Activated CD4-positive, alpha-beta T cell treated with anti-CD3 and anti-CD28 coated beads for 24 hours (primary cell): ENCODE measurements at places on chromosomes 1 and 21.

DNA sequence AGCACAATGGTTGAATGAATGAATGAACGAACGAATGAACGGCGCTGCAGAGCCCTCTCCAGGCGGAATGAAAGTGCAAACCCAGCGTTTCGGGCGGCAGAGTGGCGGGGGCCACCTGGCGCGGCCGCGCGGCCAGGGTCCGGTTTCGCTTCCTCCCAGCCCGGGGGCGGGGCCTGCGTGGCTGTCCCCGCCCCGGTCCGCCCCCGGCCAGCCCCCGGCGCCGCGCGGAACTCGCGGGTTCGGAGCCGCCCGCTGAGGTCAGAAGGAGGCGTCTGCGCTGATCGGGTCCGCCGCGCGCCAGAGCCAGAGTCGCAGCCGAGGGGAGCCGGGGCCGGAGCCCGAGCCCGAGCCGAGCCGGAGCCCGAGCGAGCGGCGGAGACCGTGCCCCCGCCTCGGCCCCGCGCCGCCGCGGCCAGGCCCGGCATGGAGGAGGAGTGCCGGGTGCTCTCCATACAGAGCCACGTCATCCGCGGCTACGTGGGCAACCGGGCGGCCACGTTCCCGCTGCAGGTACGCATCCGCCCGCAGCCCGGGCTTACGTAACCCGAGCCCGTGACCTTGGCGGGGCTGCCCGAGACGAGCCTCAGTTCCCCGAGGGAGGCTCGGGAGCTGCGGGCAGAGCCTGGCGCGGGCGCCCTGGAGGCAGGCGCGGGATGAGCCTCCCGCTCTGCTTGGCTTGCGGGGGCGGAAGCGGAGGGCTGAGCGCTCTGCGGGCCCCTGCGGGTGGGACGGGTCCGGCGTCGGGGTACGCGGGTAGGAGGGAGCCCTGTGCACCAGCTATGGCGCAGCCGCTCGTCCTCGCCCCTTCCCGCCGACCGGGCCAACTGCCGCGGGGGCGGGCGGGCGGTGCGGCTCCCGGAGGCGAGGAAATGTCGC lies at the start of gene PDXK:
Gene PDXK, plus strand, starts transcription at position 258 of the 876 bp plus-strand sequence. Its CDS starts 166 bp downstream, at position 424.
- DNase-seq, result peak; percentile 65

DNA sequence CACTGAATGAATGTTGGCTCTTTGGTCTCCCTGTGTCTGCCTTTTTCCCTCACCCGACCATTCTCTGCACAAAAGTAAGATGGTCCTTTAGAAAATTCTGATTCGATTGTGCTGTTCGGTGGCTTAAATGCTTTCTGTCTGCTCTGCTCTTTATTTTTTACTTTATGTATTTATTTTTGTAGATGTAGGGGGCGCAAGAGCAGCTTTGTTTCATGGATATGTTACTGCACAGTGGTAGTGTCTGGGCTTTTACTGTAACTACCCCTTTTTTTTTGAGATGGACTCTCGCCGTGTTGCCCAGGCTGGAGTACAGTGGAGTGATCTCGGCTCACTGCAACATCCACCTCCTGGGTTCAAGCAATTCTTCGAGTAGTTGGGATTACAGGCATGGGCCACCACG lies 15.7 kb downstream of the NLRP3 start:
- no peak for DNase-seq

- no peak for DNase-seq
Observed at GRCh38 chr1:55359611-55360010, 144.4 kb upstream of the USP24 start.

DNA sequence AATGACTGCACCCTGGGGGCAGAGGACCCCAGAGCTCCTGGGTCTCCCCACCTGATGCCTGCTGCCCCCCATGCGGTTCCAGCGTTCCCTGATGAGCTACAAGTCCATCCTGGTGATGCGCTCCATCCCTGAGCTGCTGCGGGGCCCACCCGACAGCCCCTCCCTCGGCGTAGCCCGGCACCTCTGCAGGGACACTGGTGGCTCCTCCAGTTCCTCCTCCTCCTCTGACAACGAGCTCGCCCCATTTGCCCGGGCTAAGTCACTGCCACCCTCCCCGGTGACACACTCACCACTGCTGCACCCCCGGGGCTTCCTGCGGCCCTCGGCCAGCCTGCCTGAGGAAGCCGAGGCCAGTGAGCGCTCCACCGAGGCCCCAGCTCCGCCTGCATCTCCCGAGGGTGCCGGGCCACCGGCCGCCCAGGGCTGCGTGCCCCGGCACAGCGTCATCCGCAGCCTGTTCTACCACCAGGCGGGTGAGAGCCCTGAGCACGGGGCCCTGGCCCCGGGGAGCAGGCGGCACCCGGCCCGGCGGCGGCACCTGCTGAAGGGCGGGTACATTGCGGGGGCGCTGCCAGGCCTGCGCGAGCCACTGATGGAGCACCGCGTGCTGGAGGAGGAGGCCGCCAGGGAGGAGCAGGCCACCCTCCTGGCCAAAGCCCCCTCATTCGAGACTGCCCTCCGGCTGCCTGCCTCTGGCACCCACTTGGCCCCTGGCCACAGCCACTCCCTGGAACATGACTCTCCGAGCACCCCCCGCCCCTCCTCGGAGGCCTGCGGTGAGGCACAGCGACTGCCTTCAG lies 35.5 kb downstream of the TRIM11 start:
- DNase-seq, result no peak

GRCh38 chr1:82901561-82901960 lies 1097.4 kb downstream of the TTLL7 start:
- DNase-seq, result no peak

- no peak for DNase-seq
Observed at GRCh38 chr1:227002531-227003049, 62.5 kb downstream of the COQ8A start.
